Colonic mucosa (tissue), 4 donors: ENCODE measurements at places on chromosomes 5 and 9. TPM values are rescaled to one million over a fixed set of nuclear protein-coding genes. Genes with fewer than 3 reads are reported as not detected.

GABRP gene
- total RNA-seq, result not detected

DNA sequence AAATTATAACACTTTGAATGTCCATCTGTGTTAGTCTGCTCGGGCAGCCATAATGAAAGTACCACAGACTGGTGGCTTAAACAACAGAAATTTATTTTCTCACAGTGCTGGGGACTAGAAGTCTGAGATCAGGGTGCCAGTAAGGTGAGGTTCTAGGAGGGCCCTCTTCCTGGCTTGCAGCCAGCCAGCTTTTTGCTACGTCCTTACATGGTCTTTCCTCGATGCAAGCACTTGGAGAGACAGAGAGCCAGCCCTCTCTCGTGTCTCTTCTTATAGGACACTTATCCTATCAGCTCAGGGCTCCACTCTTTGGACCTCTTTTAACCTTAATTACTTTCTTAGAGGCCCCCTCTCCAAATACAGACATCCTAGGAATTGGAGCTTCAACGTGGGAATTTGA lies 351.8 kb downstream of the SPOCK1 start:
- H3K27me3 ChIP-seq, result no peaks in the 10 kb centered on the region
- no peaks in the 10 kb centered on the region for H3K4me1 ChIP-seq
- no peak overlapping the region for H3K4me3 ChIP-seq
- no peak overlapping the region for H3K27ac ChIP-seq

DNA sequence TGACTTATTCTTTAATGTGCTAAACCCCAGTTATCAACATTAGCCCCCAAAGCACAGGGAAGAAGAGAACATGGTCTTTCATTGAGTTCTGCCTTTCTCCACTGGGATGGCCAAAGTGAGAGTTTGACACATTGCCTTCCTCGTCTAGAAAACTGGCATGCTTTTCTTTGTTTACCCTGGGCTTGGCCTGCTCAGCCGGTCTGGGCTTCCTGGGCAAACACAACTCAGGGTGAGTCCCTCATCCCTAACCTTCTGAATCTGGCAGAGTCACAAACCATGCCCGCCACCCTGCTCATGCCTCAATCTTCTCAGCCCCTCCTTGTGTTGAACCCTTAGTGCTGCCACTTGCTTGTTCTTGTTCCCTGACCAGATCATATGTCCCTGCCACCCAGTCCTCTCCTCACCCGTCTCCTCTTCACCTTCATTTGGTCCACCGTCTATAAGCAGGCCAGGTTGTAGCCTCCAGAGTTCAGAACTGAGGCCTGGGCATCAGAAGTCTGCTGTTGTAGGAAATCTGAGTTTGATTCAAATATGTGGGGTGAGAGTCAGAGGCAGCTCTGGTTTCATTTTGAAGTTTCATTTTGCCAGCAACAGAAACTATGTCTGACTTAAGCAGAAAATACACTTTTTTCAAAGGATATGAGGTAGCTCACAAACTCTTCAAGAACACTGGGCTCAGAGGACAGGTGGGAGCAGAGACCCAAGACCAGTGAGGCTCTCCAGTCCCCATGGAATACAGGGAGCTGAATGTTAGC lies 217.6 kb downstream of the NDUFS4 start:
- no peaks in the 10 kb centered on the region for H3K27me3 ChIP-seq
- no peak overlapping the region for H3K27ac ChIP-seq
- no peak overlapping the region for H3K4me3 ChIP-seq
- no peaks in the 10 kb centered on the region for H3K36me3 ChIP-seq
- DNase-seq, result no peak
- H3K4me1 ChIP-seq, result no peaks in the 10 kb centered on the region

DNA sequence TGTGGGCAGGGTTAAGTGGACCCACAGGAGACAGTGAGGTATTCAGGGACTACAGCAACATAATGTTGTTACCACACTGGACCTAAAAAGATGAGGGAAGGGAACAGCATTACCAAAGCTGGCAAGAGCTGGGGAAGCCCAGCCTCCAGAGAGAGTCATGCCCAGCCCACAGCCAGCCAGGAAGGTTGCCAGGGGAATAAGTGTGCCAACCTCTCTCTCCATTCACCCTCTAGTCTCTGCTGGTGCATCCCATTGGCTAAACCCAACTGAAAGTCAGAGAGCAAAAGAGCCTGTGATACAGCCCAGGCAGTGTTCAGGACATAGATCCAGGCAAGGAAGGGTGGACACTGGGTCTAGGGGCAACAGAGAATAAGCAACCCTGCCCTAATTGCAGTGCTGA lies 35.8 kb upstream of the AFAP1L1 start:
- no peak overlapping the region for H3K4me3 ChIP-seq
- no peaks in the 10 kb centered on the region for H3K4me1 ChIP-seq
- H3K27me3 ChIP-seq, result no peaks in the 10 kb centered on the region
- no peak overlapping the region for H3K27ac ChIP-seq

- DNase-seq, result no peak
- H3K4me1 ChIP-seq, result peaks cover 9% of the 10 kb centered on the region
- H3K27me3 ChIP-seq, result no peaks in the 10 kb centered on the region
- H3K4me3 ChIP-seq, result no peak overlapping the region
- no peak overlapping the region for H3K27ac ChIP-seq
These were observed 9.0 kb upstream of the IER5L start for GRCh38 chr9:129187042-129187441.

DNA sequence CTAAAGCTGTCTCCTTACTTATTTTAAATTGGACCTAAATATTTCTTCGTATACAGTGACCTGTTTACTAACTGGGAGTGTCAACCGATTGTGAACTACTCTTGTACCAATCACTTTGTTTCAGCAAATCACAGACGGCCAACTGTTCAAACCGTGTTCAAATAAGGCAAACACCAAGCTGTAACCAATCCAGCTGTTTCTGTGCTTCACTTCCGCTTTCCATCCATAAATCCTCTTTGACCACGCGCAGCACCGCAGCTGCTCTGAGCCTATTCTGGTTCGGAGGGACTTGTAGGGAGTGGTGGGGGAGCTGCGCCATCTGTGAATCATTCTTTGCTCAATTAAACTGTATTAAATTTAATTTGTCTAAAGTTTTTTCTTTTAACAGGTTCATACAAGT lies 4.8 kb upstream of the FAM240B start:
- H3K4me3 ChIP-seq, result no peak overlapping the region
- no peaks in the 10 kb centered on the region for H3K4me1 ChIP-seq
